Forelimb muscle (tissue), 1 donor: ENCODE measurements at places on chromosomes 12 and 14. TPM values are rescaled to one million over a fixed set of nuclear protein-coding genes. Genes with fewer than 3 reads are reported as not detected.

SERPINA9 gene
- polyA plus RNA-seq = not detected

KIF26A gene
- 7.2 TPM for polyA plus RNA-seq

DLK1 gene
- polyA plus RNA-seq = 2,378 TPM

HCAR1 gene
- 0.10 TPM for polyA plus RNA-seq

CHGA gene
- not detected for polyA plus RNA-seq

ASB2 gene
- polyA plus RNA-seq = 38.2 TPM

- no peak for DNase-seq
Measured at GRCh38 chr12:95002754-95003153, 743 bp downstream of the NDUFA12 start.

GRCh38 chr12:84085046-84085445 is 827.6 kb downstream of the SLC6A15 start:
- no peak for DNase-seq

DNA sequence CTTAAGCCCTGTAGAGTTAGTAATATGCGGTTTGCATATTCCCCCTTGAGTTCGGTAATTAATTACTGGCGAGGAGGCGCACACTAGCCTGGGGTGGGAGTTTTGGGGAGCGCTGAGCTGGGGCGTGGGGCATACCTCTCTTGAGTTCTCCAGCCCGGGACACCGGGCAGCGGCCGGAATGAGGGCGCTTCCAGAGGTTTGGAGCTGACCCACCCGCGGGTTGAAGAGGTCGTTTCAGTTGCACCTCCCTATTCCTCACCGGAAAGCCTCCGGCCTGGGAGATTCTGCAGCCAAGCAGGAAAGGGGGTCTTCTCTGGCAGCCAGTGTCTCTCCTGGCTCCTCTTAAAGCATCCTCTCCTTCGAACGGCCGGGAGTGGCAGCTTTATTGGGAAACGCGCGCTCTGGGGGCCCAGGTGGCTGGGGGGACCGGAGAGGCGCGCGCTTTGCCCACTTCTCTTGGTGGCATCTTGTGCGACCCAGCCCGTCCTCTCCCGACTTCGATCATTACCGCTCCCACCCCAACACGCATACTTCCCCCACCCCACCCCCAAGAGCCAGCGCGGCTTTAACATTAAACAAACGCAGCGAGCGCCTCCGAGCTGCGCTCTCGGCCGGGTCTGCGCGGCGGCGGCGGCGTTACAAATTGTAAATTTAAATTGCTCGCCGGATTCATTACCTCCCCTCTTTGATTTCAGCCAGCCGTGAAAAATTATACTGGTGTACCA is 3.9 kb upstream of the LHX5 start:
- no peak for DNase-seq

DNA sequence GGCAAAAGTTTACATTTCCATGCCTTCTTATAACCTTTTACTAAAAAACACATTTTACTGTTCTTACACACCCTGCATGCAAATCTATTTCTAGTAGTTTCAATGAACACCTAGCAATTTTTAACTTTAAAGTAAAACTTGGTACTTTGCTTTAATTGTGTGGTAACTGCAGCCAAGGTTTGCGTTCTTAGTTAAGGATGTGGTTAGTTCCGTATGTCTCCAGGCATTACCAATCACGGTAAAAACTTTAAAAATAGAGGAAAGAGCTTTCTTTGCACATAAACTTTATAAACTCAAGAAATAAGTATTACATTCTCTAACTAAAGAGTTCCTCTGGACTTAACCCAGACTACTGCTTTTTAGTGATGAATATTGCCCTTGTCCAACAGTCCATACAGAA is 795.2 kb downstream of the SLC16A7 start:
- no peak for DNase-seq

GRCh38 chr14:90429754-90430153 is 32.9 kb downstream of the CALM1 start:
- no peak for DNase-seq

DNA sequence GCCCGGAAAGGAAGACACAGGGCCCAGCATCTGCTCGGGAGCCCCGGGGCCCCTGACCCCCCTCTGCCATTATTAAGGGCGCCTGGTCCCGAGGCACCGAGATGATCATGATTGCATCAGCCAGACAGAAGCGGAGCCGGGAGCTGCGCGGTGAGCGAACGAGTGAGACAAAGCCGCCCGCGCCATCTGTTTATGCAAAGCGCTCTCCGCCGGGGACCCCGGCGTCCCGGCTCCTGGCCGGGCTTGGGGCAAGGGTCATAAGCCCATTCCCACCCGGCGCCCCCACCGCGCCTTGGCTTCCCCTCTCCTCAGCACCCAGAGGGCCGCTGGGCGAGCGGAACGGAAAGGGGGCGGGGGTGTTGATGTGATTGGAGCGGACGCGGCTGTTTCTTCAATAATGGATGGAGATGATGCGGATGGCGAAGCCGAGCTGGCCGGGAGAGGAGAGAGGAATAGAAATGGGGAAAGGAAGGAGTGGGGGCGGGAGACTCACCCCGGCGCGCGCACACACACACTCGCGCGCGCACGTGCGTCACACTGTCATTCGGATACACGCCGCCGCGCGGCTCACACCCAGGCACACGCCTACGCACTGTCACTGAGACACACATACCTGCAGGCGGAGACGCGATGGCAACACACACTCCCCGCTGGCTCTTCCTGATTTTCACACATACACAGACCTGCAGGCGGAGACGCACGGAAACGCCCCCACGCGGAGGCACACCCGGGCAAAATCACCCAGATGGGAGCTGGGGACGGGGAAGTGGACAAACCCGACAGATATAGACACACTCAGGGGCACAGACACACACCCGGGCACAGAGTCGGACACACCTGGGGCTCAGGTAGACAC is 10.7 kb downstream of the STAC3 start:
- DNase-seq = no peak

GRCh38 chr12:48486679-48487078 is 4.4 kb downstream of the C12orf54 start:
- no peak for DNase-seq

DNA sequence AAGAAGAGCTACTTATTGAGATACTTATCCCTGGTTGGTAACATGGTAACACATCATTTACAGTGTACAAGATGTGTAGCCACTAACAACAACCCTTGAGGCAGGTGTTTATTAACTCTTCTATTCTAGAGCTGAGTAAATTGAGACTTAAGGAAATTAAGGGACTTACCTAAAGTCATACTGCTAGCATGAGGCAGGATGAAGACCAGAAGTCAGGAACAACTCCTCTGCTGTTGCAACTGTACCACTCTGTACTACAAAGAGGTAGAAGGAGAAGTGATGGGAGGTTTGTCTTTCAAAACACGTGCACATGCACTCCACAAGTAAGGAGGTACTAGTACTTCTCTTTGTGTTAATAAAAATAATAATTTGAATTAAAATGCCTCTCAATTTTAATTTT is 79.9 kb downstream of the LLPH start:
- no peak for DNase-seq

GRCh38 chr14:22113401-22113800 is 439.8 kb upstream of the OR4E1 start:
- DNase-seq = no peak

GRCh38 chr12:72236071-72236705 is 36.0 kb upstream of the TRHDE start:
- DNase-seq = no peak

GRCh38 chr14:89357655-89358297 is 59.3 kb downstream of the FOXN3 start:
- DNase-seq = no peak

- no peak for DNase-seq
Measured at GRCh38 chr12:94952325-94952724, 51.2 kb downstream of the NDUFA12 start.

- DNase-seq = no peak
Measured at GRCh38 chr14:64200170-64200569, 94.0 kb downstream of the ESR2 start.

GRCh38 chr12:12741660-12742059 is 24.5 kb downstream of the CDKN1B start:
- DNase-seq = no peak

DNA sequence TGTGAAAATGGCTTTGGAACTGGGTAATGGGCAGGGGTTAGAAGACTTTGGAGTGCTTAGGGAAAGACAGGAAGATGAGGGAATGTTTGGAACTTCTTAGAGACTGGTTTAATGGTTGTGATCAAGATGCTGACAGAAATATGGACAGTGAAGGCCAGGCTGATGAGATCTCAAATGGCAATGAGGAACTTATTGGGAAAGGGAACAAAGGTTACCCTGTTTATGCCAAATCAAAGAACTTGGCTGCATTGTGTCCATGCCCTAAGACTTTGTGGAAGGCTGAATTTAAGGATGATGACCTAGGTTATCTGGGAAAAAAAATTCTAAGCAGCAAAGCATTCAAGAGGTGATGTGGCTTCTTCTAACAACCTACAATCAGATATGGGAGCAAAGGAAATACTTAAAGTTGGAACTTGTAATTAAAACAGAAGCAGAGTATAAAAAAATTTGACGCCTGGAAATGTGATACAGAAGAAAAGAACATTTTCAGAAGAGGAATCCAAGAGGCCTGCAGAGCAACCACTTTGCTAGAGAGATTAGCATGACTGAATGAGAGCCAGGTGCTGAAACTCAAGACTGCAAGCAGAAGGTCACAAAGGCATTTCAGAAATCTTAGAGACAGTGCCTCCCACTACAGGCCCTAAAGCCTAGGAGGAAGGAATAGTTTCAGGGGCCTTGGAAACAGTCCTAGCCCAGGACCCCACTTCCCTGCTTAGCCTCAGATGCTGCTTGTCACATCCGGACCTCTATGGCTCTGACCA is 65.6 kb upstream of the FLRT2 start:
- no peak for DNase-seq
